Endothelial cell (in vitro differentiated cells): ENCODE measurements at places on chromosomes 16 and 17.
A peak's percentile ranks its signal among the peaks of the same experiment; 100 is the strongest.

DNA sequence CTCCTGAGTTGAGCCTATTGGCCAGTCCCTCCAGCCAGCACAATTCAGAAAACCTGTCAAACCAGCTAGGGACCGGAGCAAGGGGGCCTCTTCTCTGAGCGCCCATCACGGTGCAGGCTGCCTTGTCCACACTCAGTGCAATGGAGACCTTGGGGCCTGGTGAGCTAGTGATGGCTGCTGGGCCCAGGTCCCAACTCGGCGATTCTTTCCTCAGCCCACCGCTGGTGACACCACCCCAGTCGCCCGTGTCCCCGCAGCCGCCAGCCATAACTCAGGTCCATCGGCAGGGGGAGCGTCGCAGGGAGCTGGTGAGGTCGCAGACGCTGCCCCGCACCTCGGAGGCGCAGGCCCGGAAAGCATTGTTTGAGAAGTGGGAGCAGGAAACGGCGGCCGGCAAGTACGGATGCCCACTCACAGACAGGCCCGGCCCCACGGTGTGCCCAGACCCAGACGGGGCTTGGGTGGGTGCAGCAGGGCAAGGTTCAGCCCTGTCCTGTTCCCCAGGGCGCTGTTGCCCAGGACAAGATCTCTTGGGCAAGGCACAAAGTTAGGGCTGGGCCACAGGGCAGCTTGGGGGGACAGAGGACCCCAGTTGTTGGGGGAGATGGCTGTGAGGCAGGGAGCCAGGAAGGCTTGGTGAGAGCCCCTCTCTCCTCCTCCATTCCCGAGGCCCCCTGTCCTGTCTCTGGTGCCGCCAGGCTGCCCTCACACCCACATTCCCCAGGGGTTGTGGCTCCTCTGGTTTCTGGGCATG, 10.8 kb downstream of the SMTNL2 start:
- peak; percentile 69 for DNase-seq

GRCh38 chr17:44585315-44585714, 28.0 kb downstream of the FZD2 start:
- no peak for DNase-seq

- DNase-seq = no peak
Measured at GRCh38 chr17:78337244-78338109, 22.4 kb downstream of the SOCS3 start.

- no peak for DNase-seq
Measured at GRCh38 chr17:74417178-74418045, 14.5 kb upstream of the GPRC5C start.

DNA sequence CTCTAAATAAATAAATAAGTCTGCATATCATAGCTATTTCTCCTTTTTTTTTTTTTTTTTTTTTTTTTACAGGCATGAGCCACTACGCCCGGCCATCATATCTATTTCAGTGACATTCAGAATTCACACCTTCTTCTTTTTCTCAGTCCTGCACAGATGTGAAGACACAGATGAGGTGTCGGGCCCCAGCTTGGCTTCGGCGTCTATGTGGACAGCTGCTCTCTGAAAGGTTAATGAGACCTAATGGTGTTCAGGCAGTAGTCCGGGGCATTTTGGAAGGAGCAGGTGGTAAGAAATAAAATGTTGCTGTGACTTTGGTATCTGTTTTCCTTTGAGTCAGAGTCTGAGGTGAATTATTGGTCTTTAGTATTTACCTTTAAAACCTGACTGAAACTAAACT, 23.6 kb downstream of the TANGO6 start:
- DNase-seq = no peak

GRCh38 chr17:29596811-29597210, 3.9 kb downstream of the ANKRD13B start:
- no peak for DNase-seq
